AG09309 (cell line): ENCODE measurements at places on chromosomes 11 and 22.
A peak's percentile ranks its signal among the peaks of the same experiment; 100 is the strongest.

DNA sequence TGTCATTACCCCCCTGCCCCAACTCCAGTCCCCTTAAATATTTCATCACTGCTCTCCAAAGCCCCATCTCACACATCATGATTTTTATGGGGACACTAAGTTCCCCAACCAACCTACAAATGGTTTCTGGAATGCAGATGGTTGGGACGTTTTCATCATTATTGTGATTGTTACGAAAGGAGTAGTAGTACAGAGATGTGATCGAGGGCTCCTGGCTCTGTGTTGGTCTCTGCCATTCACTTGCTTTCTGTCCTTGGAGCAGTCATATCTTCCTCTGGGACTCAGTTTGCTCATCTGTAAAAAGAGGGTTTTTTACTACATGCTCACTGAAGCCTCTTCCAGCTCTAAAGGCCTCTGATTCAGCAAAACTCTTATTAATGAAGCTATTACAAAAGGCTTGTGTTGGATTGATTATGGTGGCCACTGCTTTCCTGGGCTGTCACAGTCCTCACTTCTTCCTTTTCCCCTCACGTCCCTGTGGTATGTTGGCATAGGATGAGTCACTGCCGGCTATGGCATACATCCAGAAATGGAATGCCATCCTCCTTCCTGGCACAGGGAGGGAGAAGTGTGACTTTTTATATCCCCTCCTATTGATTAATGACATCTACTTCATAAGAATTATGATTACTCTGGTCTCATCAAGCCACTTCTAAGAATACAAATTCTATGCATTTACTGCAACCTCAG is 593.7 kb downstream of the METTL15 start:
- no peak for DNase-seq

DNA sequence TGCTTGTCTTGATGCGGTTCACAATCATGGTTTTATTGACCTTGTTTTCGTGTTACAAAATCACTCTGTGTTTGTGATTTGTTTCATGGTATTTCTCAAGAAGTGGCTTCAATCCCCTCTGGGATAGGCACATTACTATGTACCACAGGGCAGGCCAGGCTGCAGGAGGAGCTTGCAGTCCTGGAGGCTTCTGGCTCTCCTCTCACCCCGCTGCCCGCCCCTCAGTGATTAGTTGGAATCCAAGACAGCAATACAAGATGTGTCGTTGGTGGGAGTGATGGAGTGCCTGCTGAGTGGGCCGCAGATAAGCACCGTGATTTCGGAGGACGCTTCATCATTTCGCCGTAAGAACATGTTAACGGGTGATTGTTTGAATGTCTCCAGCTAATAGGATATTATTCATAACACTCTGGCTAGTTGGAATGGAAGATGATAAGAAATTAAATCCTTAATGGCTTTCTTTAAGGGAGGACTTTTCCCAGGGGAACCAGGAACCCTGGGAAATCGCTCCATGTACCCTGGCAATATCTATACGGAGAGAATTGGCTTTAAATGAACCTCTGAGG is 384.4 kb downstream of the MIAT start:
- no peak for DNase-seq

DNA sequence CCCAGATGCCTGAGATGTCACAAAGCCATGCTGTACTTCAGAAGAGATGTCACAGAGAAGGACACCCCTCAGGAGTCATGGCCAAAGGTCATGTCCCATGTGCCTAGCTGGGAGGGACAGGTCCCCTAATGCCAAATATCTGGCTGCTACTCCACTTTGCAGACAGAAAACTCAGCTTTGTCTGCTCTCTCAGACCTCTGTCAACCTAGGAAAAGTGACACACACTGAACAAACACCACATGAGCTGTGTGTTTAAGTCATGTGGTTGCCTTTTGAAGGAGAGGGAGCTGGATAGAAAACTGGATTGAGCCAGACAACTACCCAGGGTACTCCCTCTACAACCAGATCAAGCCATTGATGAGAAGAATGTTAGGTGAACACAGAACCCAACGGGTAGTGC is 3.5 kb downstream of the TRIM66 start:
- no peak for DNase-seq

GRCh38 chr22:50577987-50578775 is at the start of gene CPT1B:
Gene CPT1B, minus strand, starts transcription at chr22:50578427. Its CDS starts 512 bp downstream, at chr22:50577915.
- no peak for DNase-seq

DNA sequence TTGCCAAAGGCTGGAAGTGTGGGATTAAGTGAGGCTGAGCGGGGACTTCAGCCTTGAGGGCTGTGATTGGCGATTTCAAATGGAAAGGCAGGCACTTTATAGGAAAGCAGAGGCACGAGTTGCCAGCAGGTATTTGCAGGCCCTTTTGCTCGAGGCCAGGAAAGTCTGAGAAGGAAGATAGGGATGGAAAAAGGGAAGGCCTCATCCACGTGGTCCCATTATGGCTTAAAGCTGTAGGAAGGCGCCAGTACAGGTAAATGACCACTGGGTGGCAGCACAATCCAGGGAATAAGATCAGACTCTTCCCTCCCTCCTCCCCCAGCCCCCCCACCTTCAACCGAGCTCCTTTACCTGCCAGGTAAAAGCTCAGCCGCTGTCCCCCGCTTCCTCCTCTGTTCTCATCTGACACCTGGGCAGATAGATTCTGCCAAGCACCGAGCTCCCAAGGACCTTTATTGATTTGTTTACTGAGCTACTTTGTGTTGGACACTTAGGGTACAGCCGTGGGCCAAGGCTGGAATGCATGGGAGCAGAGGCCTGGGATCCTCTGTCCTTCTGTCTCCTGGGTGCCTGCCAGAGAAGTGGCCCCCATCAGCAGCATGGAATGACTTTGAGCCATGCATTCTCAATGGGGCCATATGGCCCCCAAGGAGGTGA is 7.5 kb downstream of the P2RX3 start:
- DNase-seq = no peak

GRCh38 chr11:108838102-108838791 is 173.4 kb downstream of the DDX10 start:
- DNase-seq = no peak

DNA sequence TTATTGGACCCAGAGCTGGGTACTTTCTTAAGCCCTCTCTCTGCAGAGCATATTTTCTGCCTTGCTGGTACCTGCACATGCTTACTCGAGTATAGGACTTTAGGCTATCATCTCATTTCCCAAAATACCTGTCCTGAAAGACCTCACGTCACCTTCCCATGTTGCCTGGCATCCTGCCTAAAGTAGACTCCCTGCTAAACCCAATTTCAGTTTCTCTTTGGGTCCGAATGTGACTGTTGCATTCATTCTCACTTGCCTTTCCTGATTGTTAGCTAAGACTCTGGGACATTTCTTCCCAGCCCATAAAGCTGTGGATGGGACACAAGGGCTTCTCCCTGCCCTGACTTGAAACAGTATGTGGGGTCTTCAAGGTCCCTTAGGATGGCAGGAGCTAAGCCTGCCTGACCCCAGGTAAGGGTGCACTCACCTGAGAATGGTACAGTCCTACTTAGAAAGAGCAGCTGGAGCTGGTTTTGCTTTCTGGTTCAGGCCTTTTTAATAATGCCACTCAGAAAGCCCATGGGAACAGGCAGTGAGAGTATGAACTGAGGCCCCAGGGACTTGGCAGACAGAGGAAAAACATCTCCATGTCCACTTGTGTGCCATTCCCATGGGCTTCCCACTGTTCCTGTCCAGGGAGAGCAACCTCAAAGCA is 12.9 kb downstream of the OR51E2 start:
- no peak for DNase-seq

GRCh38 chr22:39298241-39298987 is 21.0 kb downstream of the RPL3 start:
- no peak for DNase-seq

GRCh38 chr11:117874910-117875381 is 1.5 kb downstream of the FXYD6 start:
- no peak for DNase-seq

GRCh38 chr11:111153194-111153593 is 92.3 kb upstream of the POU2AF2 start:
- no peak for DNase-seq

DNA sequence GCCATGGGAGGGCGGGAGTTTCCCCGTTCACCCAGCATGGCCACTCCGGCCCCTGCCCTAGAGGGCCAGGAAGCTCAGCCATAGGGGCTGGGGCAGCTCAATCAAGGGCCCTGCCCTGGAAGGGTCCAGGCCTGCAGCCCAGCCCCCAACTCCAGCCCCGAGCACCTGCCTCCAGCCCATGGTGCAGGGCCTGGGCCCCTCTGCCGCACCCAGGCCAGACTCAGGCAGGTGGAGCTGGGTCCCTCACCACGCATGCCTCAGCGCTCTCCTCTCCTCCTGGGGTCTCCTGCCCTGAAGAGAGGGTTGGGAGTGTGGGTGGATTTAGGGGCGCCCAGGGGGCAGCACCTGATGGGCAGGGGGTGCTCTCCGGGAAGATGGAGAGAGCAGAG is 13.1 kb downstream of the MLC1 start:
- DNase-seq = no peak

GRCh38 chr22:44080936-44081861 is 57.1 kb downstream of the PARVB start:
- DNase-seq = peak; percentile 28

DNA sequence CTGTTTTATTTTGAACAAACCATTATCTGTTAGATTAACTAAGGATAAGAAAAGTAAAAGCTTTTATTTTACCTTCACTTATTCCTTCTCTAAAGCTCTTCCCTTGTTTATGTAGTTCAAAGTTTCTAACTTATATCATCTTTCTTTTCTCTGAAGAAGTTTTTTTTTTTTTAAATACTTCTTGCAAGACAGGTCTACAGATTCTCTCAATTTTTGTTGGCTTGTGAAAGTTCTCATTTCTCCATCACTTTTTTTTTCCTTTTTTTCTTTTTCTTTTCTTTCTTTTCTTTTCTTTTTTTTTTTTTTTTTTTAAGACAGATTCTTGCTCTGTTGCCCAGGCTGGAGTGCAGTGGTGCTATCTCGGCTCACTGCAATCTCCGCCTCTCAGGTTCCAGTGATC is 4.7 kb upstream of the TREH start:
- DNase-seq = no peak

GRCh38 chr11:47415091-47415854 is 6.9 kb downstream of the SLC39A13 start:
- DNase-seq = no peak

GRCh38 chr11:126732981-126733380 is 267.6 kb downstream of the KIRREL3 start:
- no peak for DNase-seq

- DNase-seq = no peak
Observed at GRCh38 chr11:68003846-68004550, at the start of gene UNC93B1. Gene UNC93B1, minus strand, starts transcription at chr11:68004097. Its CDS starts 54 bp downstream, at chr11:68004043.

DNA sequence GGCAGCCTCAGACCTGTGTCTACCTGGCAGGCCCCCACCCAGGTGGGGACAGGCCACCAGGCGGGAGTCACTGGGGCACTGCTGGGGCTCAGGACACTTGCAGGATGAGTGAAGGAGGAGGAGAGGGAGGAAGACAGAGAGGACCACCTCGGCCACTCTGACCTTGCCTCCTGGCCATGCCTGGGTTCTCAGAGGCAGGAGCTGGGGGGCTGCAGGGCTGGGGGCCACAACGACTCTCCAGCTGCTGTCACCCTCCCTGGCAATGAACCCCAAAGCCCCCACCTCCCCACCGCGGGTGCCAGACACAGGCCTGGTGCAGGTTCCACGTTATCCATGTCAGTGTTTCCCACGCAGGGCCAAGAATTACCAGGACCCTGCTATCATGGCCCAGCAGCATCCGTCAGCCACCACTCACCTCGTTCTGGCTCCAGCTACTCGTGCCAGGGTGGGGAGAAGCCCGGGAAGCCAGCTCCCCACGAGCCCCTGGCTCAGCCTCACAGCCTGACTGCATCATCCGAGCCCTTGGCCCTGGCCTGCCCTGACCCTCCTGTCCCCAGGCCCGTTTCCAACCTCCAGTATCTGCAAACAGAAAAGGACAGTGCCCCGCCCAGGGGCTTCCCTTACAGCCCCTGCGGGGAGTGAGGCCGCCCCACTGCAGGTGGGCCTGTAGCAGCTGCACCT is 62.4 kb downstream of the BRD1 start:
- DNase-seq = no peak

DNA sequence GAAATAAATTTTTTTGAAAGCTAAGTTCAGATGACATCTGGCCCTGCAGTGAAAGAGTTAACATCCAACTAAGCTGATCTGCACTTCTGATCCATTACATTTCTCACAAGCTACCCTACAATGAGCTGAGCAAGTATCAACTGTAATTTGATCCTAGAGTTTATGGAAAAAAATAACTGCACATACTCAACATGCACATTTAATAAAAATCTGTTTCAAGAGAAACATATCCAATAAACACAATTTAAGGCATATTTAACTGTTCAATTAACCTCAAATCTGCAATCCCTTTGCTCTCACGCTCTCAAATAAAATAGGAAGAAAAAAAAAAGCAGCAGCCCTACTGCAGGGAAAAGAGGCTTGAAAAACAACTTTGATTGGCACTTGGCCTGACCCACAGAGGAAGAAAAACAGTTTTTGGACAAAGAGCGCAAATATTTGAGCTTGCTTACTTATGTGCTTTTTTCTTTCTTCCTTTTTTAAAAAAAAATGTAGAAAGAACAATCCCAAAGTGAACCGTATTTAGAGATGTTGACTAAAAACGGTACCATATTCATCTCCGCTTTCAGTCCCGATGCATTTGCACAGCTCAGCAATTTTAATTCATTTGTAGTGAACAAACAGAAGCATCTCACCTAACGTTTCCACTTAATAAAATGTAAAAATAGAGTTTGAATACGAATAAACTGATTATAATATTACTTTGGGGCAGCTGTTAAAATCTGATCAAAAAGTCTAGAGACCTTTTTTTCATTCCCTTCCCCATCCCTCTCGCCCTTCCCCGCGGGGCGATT is 1.6 kb downstream of the SESN3 start:
- DNase-seq = no peak

GRCh38 chr11:46426233-46426991 is 34.8 kb upstream of the CHRM4 start:
- DNase-seq = no peak
